Left ventricle myocardium superior (tissue), 1 donor: ENCODE measurements at places on chromosomes 7 and 10.

GRCh38 chr7:144407266-144407931, 3.9 kb upstream of the NOBOX start:
- no peak for DNase-seq

GRCh38 chr10:84550756-84551436, 222.5 kb downstream of the CCSER2 start:
- no peak for DNase-seq

DNA sequence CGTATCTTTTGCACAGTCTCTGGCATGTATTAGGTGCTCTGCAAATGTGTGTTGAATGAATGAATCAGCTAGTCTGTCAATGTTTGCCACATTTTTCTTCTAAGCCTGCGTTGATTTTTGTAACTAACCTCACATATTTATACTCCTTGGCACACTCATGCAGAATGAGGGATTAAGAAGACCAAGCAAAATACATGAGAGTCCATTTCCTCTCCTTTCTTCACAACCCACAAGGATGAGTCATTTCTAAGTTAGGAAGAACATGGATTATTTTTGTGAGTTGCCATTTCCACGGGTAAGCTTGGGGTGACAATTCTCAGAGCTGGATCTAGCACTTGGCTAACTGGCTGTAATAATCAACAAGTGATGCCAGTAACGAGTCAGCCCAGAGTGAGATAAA, 158.8 kb downstream of the TWIST1 start:
- DNase-seq = no peak

GRCh38 chr10:71349406-71349805, 30.3 kb downstream of the SLC29A3 start:
- no peak for DNase-seq

DNA sequence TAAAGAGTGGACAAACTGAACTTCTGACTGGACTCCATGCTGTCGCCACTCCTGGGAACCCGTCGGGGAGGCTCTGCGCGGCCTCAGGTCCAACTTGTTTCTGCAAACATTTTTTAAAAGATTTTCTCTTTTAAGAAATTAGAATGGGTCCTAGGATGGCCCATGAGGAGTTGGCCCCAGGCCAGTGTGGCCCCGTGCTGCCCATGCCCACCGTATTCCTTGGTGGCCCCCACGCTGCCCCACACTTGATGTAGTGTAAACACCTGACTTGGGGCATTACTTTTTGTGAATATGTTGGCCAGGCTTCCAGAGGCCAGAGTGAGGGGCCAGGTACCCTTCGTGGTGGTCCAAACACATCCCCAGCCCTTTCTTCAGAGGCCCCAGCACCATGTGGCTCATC, 19.3 kb downstream of the ZNF316 start:
- no peak for DNase-seq

- DNase-seq = no peak
Measured at GRCh38 chr10:109593682-109594081, 329.6 kb downstream of the XPNPEP1 start.

DNA sequence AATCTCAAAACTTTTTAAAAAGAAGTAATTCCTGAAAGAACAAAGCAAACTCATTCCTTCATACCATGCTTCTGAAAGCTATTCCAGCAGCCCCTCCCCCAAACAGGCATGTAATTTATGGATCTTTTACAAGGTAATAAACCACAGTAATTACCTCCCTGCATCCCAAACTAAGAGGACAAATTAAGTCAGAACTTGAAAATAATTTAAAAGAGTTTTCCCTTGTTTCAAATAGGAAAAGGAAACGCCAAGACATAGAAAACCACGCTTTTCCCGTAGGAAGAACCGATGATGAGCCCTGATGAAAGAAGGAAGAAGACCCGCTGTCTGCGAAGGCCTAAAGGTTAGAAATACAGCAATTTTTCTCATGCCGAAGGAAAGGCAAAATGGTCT, 8.9 kb downstream of the HOXA4 start:
- no peak for DNase-seq
